Fibroblast of skin of scalp (primary cell): ENCODE measurements at places on chromosomes 11 and 22.

GRCh38 chr11:129315781-129316579 is 59.7 kb upstream of the BARX2 start:
- no peak for DNase-seq

GRCh38 chr11:57539342-57539741 is 1.9 kb downstream of the SMTNL1 start:
- no peak for DNase-seq

DNA sequence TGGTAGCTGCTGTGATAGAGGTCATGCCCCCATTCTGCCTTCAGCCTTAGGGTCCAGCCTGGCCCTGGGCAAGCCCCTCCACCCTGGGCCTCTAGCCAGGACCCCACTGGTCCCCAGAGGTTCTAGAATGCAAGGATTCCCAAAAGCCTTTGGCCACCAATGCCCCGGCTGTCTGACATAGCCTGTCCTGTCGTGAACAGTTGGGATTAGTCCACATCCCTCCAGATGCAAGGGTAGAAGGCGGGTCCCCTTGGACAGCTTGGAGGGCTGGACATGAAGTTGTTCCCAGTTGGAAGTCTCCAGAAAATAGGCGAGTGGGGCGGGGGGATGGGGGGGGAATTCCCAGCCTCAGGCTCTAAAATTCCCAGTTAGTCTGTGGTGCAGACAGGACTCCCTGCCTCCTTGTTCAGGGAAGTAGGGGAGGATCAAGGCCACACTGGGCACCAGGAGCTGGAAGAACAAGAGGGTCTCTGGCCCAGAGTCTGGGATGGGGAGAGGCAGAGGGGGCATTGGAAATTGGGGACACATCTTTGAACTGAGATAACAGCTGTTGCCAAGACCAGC is 5.2 kb upstream of the ADORA2A start:
- DNase-seq, result no peak

GRCh38 chr11:12125609-12126149 is 15.3 kb downstream of the MICAL2 start:
- no peak for DNase-seq

DNA sequence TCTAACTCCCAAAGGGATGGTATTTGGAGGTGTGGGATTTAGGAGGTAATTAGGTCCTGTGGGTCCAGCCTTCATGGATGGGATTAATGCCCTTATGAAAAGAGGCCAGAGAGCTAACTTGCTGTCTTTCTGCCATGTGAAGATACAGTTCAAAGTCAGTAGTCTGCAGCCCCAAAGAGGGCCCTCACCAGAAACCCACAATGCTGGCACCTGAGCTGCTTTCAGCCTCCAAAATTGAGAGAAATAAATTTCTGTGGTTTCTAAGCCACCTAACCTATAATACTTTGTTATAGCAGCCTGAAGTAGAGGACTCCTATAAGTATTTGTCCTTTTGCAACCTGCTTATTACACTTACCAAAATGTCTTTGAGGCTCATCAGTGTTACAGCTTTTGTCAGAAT is 16.2 kb downstream of the ATM start:
- DNase-seq, result no peak

DNA sequence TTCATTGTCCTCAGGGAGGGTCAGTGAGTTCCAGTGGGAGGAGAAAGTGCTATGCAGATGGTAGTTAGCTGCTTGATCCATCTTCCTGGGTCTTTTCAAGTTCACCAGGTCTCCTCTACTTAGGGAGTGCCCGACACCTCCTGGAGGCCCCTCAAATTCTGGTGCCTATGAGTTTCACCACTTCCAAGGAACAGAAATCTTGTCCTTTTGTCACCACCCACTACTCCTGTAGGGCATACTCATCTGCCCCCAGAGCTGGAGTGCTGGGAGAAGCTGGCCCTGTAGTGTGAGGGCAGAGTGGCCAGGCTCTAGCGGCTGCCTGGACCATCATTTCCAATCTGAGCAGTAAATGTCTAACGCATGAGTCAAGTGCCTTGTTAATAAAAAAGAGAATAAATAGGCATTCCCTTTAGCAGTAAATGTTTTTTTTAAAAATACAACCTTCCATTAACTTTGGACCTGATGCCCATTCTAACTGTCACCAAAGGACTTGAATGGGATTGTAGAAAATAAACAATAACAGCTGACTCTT is 12.5 kb downstream of the IRAG1 start:
- no peak for DNase-seq

- no peak for DNase-seq
Measured at GRCh38 chr11:78339945-78340344, 77.7 kb downstream of the GAB2 start.

DNA sequence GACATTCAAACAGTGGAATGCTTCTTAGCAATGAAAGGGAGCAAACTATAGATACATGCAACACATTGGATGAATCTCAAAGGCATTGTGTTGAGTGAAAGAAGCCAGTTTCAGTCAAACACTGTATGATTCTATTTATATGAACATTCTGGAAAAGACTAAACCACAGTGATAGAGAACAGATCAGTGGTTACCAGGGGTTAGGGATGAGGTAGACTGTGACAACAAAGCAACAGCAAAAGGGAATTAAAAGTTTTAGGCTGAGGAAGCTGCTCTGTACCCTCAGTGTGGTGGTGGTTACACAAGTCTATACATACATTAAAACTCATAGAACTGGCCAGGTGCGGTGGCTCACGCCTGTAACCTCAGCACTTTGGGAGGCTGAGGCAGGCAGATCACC is 23.0 kb downstream of the FDX1 start:
- DNase-seq, result no peak

DNA sequence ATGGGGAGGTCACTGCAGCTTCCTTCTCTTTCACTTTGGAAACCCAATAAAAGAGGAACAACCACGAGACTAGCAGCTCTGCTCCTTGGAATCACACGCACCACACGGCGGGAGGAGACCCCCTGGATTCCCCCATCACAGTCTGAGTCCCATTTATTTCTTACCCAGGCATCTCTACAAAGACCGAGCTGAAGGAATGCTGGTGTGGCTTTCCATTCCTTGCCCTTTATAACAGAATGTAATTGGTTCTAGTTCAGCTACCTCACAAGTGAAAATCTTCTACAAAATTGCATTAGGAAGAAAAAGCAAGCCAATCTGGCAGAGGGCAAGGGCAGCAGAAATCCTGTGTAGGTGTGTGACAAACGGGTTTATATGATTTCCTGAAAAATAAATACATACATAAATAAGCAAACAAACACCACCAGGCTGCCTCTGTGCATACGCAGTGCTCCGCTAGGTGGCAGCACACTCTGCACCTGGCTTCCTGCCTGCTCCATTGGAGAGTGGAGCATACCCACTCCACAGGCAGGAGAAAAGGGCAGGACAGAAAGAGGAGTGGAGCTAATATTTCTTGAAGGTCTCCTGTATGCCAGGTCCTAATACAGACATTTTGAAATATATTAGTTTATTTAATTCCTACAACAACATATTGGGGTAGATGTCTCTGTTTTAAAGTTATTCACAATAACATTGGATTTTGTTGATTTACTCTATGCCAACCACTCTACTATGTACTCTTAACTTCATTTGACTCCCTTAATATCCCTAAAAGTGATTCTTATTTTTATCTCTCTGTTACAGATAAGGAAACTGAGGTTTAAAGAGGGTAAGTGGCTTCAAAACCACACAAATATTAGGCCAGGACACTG is 673.1 kb downstream of the KCNA4 start:
- DNase-seq, result peak; percentile 42
